Spinal cord (tissue), 10 donors: ENCODE measurements at places on chromosomes 6 and 20. TPM values are rescaled to one million over a fixed set of nuclear protein-coding genes. Genes with fewer than 3 reads are reported as not detected.
A peak's percentile ranks its signal among the peaks of the same experiment; 100 is the strongest.

Gene TTK
- 10.0 TPM for polyA plus RNA-seq

Gene BPIFB1
- 0.36 TPM for polyA plus RNA-seq

Gene CLVS2
- 10.1 TPM for polyA plus RNA-seq

Gene ZNF831
- polyA plus RNA-seq: not detected

Gene TPBG
- polyA plus RNA-seq: 29.0 TPM

Gene MAPK13
- 9.8 TPM for polyA plus RNA-seq

GRCh38 chr6:30735668-30736314 is 6.7 kb downstream of the FLOT1 start:
- no peak for DNase-seq

- DNase-seq: no peak
Measured at GRCh38 chr6:140370976-140371870, 996.8 kb upstream of the CITED2 start.

GRCh38 chr6:49676671-49677281 is 36.6 kb downstream of the CRISP2 start:
- DNase-seq: no peak

- no peak for DNase-seq
Measured at GRCh38 chr6:69954733-69955132, 88.4 kb downstream of the COL19A1 start.

DNA sequence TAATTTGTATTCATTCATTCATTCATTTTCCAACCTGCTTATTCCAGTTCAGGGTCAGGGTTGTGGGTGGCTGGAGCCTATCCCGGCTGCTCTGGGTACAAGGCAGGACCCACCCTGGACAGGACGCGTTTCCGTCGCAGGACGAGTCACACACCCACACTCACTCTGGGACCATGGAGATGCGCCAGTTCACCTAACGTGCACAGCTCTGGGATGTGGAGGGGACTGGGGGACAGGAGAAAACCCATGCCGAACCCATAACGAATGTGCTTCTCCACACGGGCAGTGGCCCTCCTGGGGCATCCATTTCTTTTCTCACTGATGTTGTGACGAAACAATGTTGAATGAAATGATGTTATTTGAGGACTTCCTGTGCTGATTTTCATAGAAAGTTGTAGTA is 26.5 kb downstream of the ERMARD start:
- no peak for DNase-seq

- DNase-seq: no peak
Measured at GRCh38 chr20:20095114-20095872, 43.0 kb downstream of the CFAP61 start.

- DNase-seq: no peak
Measured at GRCh38 chr20:2701671-2702081, 9.1 kb downstream of the EBF4 start.

DNA sequence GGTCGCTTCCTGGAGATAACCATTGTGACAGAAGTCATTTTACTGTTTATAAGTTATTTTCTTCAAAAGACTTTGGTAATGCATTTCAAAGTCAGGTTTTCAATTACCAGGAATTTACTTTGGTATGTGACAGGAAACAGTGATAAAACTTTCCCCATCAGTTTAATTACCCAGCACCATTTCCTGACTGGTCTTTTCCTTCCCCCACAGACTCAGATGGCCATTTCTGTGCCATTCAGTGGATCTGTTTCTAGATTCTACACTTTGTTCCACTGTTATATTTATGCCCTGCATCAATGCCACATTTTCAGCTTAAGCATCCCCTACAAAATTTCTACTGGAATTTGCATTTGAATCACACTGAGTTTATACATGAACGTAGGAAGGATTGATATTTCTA is 16.3 kb downstream of the RRBP1 start:
- DNase-seq: no peak

DNA sequence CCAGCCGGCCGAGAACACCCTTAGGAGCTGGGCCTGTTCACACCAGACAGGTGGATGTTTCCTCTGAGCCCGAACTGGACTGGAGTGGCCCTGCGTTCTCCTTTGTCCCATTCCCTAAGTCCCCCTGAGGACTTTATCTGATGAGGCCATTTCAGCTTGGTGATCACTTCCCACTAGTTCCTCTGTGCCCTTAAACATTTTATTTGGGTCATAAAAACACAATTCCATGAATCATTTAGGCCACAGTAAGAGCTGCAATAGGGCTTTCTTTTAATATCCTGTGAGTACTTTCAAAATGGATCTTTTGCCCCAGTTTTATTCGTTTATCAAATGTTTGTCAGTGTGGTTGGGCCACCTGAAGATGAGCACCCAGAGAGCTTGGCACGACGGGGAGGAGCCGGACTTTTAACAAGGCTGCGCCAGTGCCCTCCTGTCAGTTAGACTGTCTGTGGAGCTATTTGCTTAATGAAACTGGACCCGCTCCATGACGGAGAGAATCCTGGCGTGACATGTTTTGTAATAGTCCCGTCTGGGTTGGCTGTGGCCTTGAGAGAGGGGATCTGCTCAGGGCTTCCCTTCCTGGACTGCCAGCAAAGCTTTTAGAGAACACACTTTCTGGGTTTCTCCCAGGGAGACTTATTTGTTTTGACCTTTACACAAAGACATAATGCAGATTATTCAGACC is 53.5 kb downstream of the ZDHHC14 start:
- DNase-seq: peak; percentile 83

DNA sequence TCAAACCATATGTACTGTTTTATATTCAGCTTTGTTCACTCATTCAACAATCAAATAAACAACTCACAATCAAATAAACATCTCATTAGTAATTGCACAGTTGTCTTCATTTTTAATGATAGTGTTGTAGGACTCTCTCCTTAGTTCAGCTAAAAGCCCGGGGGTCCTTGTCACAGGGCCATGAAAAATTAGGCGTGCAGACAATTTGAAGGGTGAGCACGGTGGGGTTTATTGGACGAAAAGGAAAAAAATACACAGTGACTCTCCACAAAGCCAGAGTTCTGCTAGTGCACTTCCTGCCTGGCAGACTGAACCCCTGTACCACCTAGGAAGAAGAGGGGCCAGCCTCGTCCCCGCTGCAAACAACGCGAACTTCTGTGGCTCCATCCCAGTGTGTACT is 257.6 kb upstream of the FLRT3 start:
- no peak for DNase-seq

DNA sequence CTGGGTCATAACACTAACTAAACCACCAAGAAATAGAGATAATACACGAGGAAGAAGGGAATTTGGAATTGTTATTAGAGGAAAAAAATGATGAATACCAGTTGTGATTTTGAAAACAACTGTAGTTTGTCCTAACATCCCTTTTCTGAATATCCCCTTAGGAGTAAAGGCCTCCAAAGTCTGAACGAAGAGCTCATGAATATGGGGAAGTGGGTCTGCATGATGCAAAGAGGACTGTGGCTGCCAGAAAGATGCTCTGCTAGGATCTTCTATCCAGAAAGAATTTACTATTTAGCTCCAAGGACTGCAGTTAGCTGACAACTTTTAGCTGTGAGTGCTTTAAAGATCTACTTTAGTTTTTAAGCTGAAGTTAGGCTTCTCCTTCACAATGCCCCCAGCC is 308.8 kb upstream of the HS3ST5 start:
- DNase-seq: no peak
